ENCODE measurements at places on chromosomes 12 and 14. TPM values are rescaled to one million over a fixed set of nuclear protein-coding genes. Genes with fewer than 3 reads are reported as not detected.
A peak's percentile ranks its signal among the peaks of the same experiment; 100 is the strongest.

Gene INSM2
- polyA plus RNA-seq: not detected

Gene ACSS3
- 18.0 TPM for polyA plus RNA-seq

Gene FSCB
- polyA plus RNA-seq: not detected

Gene KCNK10
- polyA plus RNA-seq: 0.37 TPM

Gene OASL
- polyA plus RNA-seq: 0.21 TPM

Gene DEPDC4
- polyA plus RNA-seq: 6.8 TPM

Gene CMA1
- polyA plus RNA-seq: 0.19 TPM

Gene TESPA1
- polyA plus RNA-seq: 0.50 TPM

Gene AQP2
- 435 TPM for polyA plus RNA-seq

DNA sequence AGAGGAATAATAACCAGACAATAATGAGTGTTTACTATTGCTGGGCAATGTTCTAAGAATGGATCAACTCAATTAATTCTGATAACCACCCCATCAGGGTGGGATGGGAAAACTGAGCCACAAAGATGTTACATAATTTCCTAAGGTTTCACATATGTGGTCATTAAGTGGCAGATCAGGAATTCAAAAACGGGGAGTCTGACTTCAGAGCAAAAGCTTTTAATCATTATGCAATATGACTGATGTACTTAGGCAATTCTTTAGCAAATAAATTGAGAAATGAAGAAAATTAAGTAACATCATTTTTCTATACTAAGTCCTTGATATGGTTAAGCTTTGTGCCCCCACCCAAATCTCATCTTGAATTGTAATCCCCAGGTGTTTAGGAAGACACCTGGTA lies 53.4 kb downstream of the PLCZ1 start:
- DNase-seq: no peak

- no peak for DNase-seq
These were observed 998.3 kb downstream of the SLC16A7 start for GRCh38 chr12:60594035-60594711.

- no peak for DNase-seq
These were observed 10.6 kb upstream of the ANO6 start for GRCh38 chr12:45205165-45205825.

DNA sequence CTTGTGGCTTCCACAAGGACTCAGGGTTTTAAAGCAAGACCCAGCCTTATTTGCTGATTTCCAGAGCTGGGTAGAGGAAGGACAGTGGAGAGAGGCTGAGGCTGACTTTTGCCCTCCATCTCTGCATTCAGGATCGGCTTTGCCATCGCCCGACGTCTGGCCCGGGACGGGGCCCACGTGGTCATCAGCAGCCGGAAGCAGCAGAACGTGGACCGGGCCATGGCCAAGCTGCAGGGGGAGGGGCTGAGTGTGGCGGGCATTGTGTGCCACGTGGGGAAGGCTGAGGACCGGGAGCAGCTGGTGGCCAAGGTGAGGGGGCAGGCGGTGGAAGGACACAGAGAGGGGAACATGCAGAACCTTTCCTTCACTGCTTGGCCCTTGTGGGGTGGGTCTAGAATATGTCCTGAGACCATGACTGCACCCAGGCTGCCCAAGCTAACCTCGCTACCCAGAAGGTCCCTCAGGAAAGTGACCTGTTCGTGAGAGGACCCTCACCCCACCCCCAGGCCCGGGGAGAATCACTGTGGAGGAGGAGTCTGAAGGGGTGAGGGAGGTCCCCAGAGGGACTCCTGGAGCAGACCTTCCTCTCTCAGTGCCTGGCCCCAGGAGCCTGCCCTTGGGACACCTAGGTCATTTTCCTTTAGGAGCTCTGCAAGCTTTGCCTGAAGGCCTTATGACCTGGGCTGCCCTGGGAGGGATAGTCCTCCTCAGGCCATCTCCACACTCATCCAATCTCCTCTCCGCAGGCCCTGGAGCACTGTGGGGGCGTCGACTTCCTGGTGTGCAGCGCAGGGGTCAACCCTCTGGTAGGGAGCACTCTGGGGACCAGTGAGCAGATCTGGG lies 3.1 kb downstream of the DHRS2 start:
- DNase-seq: no peak

DNA sequence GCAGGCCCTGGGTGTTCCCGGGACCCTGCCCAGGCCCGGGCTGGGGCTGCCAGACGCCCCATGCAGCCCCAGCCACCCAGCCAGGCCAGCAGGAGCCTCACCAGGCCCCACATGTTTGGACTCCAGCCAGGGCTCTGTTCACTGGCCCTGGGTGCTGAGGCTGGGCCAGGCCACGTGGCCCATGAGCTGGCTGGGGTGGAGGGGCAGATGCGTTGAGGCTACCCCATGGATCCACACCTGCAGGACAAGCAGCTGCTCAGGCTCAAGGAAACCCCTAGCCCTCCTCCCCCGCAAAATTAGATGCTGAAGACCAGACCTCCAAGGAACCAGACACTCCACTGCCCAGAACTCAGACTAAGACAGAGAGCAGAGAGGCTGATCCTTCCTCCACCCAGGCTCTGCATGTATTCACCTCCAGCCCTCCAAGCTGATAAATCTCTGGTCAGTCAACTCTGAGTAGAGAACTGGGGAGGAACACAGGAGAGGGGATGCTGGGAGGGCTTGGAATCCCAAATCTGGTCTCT lies 1.6 kb downstream of the CDH24 start:
- DNase-seq: no peak

GRCh38 chr14:105486163-105486973 lies at the start of gene CRIP1:
TSS of gene CRIP1 (plus strand) at chr14:105486886. CDS start at chr14:105487260, 374 bp downstream.
- DNase-seq: no peak

DNA sequence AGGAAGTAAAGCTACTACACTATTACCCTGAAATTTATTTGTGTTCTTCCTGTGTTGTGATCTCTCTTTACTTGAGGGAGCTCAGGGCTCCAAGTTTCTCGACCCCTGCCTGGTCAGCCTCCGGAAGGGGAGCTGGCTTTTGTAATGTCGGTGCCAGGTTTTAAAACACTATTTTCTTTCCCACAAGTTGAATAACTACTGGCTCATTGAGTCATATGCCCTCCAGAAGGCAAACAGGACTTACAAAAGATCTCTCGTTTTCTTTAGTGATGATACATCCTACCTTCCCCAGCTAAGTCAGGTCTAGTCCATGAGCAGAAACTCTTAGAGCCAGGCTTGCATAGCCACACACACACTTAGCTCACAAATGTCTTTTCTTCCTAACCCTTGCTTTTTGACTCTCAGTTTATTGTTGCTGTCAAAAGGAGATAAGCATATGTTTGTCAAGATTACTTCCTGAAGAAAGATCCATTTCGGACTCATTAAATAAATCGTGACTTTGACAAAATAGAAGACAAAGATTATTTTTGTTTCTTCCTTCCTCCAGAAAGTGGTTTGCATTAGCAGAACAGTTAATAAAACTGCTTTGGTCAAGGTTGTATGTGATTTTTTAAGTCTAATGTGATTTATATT lies 209.8 kb upstream of the FLRT2 start:
- no peak for DNase-seq

DNA sequence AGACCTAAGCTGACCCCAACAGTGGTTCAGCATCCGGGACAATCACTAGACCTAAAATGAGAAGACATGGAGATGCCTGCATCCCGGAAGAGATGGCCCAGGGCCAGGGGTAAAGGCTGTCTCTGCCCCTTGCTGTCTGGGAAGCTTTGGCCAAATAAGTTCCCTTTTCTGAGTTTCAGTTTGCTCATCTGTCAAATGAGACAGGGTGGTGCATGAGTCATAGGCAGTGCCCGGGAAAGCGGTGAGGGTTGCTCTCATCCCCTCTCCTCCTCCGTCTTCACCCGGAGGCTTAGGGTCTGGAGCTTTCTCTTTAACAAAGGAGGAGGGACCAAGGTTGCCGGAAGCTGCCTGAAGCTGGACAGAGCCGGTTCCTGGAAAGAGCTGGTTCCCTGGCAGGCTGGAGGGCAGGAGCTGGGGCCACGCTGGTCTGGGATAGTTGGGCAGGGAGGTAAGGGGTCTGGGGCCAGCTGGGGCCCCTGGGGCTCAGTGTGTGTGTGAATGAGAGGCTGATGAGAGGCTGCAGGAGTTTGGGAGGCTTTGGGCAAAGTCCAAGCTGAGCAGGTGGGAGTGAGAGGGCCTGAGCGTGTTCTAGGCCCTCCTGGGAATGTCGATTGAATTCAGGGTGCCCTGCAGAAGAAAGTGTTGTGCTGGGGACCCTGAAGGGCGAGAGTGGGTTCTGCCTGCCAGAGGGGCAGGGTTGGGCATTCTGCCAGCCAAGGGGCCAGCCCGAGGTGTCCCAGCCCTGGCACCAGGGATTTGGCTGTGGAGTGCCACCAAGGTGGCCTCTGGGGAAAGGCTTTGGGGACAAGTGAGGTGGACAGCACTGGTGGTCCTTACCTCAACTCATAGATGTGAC lies at the start of gene SDSL:
Gene SDSL (plus strand): TSS at position 351 of the 856 bp plus-strand sequence. CDS start 5,603 bp downstream, outside the sequence.
- peak; percentile 60 for DNase-seq

DNA sequence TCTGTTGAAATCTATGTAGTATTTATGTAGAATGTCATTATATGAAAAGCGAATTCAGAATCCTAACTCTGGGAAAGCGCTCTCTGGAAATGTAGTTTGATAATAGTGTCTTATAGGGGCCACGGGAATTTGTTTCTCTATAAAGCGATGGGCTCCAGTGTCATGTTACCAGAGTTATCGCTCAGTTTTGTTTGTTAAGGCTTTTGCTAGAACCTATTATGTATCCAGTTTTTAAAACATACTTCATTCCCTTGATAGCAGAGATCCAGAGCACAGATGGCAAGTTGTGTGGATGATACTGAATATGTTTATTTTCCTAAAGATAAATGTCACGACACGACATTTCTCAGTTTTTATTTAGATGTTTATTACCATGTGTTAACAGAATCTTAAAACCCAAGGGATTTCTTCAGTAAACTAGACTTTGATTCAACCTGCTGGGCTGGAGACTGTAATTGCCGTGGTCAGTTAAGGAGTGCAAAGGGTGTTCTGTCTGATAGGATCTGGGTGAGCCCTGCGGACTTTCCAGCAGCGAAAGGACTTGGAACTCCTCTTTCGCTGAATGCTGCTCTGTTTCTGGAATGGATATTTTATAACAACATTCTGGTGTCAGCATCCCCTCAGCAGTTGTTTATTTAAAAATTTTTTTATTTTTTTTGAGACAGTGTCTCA lies 1.7 kb upstream of the DNAH10 start:
- no peak for DNase-seq

DNA sequence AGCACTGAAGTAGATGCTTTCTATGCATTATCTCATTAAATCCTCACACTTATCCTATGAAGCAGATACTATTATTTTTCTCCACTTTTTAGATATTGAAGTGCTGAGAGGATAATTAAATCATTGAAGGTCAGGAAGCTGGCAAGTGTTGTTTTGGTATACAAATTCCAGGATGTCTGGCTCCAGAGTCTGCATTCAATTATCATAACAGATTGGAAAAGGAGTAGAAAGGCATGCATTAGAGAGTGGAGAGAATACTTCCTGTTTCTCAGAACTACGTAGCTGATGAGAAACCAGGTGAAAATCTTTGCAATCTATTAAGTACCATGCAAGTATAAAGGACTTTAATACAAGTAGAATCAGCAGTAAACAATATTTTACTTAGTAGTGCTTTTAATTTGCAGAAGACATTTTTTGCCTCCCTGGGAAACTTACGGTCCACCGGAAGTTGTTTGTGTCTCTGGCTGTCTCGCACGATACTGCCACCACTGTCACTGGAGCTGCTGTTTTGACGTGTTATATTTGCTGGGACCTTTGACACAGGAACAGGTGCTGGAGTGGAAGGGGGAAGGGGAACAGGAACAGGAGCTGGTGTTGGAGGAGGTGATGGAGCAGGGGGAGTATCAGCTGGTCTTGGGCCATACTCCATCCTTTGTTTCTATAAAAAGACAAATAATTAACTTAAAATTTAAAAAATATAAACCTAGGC lies 158.0 kb downstream of the EPS8 start:
- DNase-seq: no peak

DNA sequence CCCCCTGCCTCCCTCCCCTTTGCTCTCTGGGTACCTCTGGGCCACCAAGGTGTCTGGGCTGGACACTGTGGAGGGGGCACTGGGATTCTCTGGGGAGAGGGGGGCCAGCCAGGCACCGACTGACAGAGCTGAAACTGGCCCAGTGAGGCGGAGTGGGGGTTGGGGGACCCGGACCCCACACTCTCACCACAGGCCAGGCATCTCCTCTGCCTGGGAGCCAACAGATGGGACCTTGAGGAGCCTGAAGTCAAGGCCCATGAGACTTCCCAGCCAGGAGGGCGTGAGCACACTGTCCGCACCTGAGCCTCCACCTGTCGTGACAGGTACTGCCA lies 39.8 kb upstream of the PPP1R13B start:
- no peak for DNase-seq

DNA sequence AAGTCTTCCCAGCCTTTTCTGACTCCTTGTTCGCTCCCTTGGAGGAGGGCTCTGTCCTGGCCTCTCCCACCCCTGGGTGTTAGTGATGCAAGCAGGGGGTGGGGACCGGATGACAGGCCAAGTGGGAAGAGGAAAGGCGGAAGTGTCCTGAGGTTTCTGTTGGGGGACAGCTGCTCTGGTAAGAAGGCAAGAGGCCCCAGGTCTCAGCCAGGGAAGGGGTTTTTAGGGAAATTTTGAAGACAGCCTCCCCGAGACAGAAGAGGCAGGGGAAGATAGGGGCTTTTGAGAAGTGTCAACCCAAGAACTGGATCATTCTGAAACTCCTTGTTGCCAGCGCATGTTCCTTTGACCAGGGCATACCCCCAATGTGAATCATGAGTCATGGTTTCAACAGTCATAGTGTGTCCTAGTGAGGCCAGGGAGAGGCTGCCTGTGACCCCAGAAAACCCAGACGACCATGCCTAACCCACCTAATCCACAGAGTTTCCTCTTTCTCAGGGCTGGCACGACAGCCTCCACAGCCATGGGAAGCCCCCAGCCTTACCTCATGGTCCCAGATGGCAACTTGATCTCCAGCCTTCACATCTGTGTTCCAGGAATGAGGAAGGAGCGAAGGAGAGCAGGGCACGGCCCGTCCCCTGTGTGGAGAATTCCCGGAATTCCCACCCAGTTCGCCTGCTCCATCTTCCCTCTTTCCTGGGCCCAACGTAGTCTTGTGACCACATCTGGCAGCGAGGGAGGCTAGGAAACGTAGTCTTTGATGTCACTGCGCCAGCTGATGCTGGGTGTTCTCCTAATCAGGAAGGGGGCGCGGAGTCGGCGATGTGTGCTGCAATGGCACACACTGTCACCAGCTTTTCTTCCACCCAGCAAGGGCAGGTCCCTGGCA lies 4.9 kb upstream of the GPR132 start:
- no peak for DNase-seq

GRCh38 chr14:101028971-101029667 lies 125.6 kb upstream of the RTL1 start:
- DNase-seq: no peak

- no peak for DNase-seq
These were observed 1186.2 kb downstream of the BCL11B start for GRCh38 chr14:98085751-98086150.

- DNase-seq: no peak
These were observed 141.6 kb upstream of the MAX start for GRCh38 chr14:65243766-65244442.

GRCh38 chr12:130335517-130336392 lies 1.9 kb upstream of the PIWIL1 start:
- DNase-seq: peak; percentile 53

- no peak for DNase-seq
These were observed 85.2 kb downstream of the KTN1 start for GRCh38 chr14:55665067-55665675.

DNA sequence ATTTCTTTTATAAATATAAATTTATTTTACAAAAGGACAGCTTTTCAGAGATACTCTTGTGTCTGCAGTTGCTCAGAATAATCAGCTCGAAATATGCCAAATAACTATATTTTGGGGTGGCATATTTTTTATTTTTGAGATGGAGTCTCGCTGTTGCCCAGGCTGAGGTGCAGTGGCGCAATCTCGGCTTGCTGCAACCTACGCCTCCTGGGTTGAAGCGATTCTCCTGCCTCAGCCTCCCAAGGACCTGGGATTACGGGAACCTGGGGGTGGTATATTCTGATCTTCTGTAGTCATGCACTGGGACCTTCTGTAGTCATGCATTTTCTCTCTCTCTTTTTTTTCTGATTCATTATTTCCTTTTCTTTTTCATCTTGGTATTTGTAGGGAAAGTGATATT lies 135.0 kb upstream of the AMIGO2 start:
- DNase-seq: no peak

Data from renal cortex interstitium (tissue), 15 donors.